ENCODE measurements at places on chromosomes 12 and 14. TPM values are rescaled to one million over a fixed set of nuclear protein-coding genes. Genes with fewer than 3 reads are reported as not detected.

- no peak for DNase-seq
Observed at GRCh38 chr12:55935738-55936151, 4.8 kb downstream of the DGKA start.

DNA sequence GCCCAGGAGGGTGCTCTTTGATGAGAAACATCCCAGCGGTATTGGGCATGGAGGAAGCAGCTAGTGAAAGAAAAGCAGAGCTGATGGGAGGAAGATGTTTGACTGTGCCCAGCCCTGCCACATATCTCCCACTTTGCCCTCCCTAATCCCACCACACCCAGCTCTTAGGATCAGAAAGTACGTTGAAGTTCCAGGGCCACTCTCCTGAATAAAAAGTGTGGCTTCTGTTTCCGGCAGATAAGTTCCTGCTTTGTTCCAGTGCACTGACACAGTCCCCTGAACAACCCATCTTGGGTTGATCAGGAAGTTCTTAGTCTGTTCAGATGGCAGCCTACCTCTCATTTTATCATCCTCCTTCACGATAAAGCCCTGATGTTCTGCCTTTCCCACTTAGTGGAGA, 16.5 kb downstream of the TPCN1 start:
- DNase-seq, result no peak

GRCh38 chr12:9940375-9940774, 8.2 kb upstream of the CLEC2A start:
- DNase-seq, result no peak

DNA sequence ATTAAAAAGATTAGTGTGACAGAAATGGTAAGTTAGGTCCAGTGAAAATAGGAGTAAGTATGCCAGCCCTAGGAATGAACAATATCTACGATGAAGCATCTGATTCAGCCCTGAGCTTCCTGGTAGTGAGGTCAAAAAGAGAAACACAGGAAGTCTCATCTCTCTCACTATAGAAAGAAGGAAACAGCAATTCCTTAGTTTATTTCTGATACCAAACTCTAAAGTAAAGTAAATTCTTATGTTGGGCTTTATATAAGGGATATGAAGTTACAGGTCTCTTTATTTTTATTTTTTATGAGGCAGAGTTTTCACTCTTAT, 76.7 kb upstream of the RFLNA start:
- DNase-seq, result no peak

DNA sequence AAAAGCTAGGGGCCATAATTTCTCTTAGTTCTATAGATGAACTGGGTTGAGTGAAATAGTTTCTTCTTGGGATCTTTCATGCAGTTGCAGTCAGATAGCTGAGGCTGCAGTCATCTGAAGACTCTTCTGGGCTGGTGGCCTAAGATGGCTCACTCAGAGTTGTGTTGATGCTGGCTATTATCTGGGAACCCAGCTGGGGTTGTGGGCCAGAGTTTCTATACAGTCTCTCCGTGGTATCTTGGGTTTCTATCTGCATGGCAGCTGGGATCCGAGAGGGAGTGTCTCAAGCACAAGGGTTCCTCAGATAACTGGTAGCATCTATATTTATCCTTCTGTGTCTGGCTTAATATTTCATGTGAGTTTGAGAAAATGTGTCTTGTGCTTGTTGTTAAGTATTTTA, 21.1 kb downstream of the AVPR1A start:
- DNase-seq, result no peak

DNA sequence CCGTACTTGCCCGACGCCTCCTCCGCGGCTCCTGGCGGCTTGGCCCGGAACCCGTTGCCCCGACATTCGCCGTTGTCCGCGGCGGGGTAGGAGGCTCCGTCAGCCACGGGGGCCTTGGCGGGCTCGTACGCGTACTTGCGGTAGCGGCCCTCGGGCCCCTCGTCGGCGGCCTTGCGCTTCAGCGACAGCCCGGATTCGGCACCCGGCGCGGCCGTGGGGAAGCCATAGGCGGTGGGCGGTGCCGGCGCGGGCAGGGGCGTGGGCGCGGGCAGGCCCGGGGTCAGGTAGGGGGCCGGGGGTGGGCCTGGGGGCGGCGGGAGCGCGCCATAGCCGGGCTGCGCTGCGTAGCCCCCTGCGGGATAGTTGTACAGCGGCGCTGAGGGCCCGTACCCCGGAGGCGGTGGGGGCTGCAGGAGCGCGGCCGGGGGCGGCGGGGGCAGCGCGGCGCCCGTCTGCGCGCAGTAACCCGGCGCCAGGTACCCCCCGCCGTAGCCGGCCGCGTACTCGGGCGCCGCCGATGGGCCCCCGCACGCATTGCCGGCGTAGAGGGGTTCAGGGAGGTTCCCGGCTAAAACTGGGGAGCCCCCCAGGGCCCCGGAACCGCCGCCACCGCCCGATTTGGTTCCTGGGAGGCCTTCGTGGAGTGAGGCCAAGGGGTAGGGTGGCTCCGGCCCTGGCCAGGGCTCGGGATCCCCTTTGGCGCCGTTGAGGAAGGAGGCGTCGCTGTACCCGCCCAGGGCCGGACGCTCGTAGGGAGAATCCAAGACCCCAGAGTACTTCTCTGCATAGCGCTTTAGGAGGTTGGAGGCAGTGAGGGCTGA, 26.9 kb downstream of the FIGNL2 start:
- DNase-seq, result no peak

FGF23 gene
- not detected for total RNA-seq

NANOG gene
- not detected for total RNA-seq

RNF212B gene
- total RNA-seq, result not detected

All from glomerular endothelial cell (primary cell).